Fibroblast of skin of back (primary cell): ENCODE measurements at places on chromosomes 6 and 20.

DNA sequence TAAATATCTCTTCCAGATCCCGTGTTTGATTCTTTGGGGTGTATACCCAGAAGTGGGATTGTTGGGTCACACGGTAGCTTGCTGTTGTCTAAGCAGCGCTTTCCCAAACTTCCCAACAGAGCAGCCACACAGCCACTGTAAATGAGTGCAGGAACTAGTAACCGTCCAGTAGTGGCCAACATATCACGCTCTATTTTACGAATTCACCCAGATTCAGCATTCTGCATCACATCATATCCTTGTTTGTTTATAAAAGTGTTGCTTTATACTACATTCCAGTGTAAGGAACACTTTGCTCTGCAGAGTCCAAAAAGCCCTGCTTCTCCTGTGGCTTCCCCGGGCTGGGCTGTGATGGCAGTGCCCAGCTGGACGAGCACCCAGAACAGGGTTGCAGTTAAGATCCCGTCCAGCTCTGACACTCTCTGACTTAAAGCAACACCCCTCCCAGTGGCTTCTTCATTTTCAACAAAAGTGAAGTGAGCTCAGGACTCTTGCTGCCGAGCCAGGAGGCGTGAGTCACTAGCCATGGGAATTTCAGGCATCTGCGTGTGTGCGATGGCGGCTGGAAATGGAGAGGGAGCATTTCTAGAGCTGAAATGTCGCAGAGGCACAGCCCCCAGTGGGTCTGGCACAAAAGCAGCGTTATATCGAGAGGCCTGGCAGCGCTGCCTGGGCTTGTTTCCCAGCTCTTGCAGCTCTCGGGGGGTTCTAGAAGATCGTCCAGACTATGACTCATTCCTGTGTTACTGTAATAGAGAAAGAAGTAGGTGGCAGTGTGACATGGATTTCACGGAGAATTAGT lies 216.3 kb upstream of the ECI2 start:
- DNase-seq = peak; percentile 98

DNA sequence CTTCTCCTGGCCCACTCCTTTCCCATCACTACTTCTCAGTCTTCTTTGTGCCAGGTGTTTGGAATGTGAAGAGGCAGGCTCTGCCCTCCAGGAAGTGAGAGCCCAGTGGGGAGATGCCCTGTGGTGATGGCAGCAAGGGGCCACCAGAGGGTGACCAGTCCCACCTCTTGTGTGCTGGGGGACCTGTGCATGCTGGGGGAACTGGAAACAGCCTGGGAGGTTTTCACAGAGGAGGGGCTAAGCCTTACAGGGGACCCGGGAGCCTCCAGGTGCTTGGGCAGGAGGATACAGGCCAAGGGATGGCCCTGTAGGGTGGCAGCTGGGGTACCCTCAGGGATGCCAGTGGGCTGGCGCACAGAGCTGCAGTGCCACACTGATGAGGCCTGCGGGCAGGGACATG lies 72.3 kb downstream of the RAMACL start:
- no peak for DNase-seq

DNA sequence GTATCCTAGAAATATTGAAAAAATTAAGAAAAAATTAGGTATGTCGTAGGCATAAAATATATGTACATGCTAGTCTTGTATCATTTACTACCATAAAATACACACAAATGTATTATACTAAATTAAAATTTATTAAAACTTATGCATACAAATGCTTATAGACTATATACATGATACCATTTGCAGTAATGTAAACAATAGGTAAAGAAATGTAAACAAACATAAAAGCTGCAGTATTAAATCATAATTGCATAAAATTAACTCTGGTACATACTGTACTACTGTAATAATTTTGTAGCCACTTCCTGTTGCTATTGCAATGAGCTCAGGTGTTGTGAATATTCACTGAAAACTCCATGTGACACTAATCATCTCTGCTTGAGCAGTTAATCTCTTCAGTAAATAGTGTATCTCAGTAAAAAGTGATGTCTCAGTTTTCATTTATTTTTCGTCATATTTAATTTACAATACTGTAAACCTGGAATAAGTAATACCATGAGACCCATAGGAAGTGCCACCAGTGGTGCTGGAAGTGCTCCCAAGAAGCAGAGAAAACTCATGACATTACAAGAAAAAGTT lies 29.3 kb downstream of the RALGAPB start:
- DNase-seq = no peak

DNA sequence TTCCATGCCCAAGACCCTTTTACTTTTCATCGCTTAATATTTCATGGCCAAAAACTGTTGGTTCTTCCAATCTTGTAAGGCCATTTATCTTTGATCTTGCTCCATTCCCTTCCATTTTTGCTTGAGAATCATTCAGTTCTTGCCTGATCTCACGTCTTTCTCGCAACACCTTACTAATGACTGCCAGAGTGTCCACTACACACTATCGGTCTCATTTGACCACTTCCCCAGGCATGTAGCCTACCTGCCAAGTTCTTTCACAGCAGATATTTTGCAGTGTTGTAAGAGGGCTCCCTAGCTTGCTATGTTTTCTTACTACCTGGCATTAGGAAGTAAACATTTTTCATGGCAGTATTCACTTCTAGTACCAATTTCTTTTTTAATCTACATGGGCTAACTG lies 248.0 kb downstream of the ESR1 start:
- no peak for DNase-seq

GRCh38 chr6:10598084-10598960 lies 77.2 kb downstream of the GCNT2 start:
- no peak for DNase-seq

- DNase-seq = no peak
These were observed 99.8 kb upstream of the PLEKHG1 start for GRCh38 chr6:150499882-150500312.

- DNase-seq = no peak
These were observed at the start of gene RIN2 for GRCh38 chr20:19758133-19758500. Gene RIN2 (plus strand): TSS chr20:19758258. CDS start chr20:19889602, 131,344 bp downstream.

DNA sequence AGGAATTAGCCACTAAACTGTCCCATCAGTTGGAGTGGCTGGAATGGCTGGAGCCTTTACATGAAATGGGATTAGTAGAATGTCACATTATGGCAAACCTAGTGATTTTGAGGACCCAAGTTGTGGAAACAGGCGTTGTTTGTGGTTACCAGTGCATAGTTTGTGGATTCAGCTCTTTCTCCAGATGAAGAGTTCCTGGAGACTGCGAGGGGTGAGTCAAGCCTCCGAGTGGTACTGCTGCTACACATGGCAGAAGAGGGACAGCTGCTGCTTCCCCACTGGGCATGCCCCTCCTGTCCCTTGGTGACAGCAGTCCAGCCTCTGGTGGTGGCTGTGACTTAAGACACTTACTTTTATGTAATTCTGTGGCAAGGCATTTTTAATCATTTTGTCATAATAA lies 94.2 kb upstream of the SCP2D1 start:
- DNase-seq = peak; percentile 61

- no peak for DNase-seq
These were observed 27.0 kb upstream of the SLA2 start for GRCh38 chr20:36672991-36673390.

DNA sequence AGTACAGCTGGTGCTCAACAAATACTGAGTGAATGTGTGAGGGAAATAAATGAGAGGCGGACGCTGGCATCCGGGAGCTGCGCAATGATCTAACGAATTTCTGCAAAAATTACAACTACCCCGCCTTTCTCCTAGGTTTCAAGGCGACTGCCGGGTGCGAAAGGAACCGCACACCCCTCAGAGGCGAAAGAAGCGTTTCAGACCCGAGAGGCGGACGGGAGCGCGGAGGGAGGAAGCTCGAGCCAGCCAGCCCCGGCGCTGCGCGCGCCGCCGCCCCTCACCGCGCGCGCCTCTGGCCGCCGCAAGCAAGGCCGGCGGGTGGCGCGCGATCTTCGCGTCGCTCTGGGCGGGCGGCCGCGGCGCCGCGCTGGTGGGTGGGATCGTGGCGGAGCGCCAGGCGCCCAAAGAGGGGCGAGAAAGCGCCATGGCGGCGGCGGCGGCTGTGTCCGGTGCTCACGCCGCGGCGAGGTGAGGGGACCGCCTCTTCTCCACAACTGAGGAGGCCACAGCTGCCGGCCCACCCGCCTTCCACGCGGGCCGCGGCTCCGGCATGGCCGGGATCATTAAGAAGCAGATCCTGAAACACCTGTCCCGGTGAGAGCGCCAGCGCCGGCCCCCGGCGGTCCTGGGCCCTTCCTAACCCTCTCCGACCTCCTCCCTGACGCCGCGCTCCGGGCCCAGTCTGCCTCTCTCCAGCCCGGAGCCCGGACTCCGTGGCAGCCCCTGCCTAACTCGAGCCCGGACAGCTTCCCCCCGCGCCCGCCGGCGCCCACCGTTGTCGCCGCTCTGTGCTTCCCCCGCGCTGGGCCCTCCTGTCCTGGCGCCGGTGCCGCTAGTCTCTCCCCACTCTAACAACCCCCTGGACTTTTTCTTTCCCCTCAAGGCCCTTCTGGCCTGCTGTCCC lies at the start of gene BLTP3A:
Gene BLTP3A (plus strand): TSS at position 383 of the 904 bp plus-strand sequence. CDS start 168 bp downstream, at position 551.
- peak; percentile 75 for DNase-seq

- no peak for DNase-seq
These were observed 71.0 kb upstream of the MARCKS start for GRCh38 chr6:113786168-113786567.

DNA sequence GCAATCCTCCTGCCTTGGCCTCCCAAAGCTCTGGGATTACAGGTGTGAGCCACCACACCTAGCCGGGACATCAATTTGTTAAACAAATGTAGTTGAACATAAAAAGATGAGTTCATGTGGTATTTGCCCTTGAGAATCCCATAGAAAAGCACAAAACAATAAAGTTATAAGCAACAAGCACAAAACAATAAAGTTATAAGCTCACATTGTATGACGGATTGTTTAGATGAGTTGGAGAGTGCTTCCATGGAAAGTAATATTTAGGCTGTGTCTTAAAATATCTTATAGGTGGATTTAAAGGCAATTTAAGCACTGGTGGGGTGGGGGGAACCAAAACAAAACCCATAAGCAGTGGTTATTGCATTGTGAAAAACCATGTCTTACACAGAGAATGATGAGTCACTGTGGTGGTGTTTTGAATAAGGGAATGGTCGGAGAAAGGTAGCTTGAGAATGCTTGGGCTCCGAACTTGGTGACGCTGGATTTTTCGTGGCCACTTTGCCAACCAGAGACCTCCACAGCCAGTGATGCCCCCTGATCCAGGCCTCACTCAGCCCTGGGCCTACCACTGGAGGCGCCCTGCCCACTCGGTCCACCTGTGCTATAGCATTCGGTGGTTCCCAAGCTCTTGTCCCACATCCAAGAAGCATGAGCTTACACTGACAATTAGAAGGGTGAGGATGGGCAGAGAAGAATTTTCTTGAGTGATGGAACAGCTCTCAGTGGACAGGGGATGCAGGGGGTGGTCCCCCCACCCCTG lies 256.0 kb downstream of the CDKAL1 start:
- DNase-seq = no peak

DNA sequence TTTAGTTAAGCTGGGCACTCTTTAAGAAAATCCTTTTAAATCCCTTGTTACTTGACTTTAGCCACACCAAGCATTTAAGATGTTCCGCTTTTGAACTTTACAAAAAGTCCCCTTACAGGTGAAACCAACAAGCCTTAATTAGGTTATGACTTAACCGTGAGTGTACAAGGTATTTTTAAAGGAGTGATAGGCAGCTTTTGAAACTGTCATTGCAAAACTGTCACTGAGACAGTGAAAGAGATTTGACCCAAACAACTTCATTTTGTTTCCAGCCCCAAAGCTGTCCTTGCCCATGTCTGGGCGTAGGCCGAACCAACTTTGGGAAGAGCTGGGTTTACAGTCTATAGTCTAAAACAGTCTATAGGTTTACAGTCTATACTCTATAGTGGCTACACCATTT lies 305.4 kb downstream of the FARS2 start:
- DNase-seq = no peak

DNA sequence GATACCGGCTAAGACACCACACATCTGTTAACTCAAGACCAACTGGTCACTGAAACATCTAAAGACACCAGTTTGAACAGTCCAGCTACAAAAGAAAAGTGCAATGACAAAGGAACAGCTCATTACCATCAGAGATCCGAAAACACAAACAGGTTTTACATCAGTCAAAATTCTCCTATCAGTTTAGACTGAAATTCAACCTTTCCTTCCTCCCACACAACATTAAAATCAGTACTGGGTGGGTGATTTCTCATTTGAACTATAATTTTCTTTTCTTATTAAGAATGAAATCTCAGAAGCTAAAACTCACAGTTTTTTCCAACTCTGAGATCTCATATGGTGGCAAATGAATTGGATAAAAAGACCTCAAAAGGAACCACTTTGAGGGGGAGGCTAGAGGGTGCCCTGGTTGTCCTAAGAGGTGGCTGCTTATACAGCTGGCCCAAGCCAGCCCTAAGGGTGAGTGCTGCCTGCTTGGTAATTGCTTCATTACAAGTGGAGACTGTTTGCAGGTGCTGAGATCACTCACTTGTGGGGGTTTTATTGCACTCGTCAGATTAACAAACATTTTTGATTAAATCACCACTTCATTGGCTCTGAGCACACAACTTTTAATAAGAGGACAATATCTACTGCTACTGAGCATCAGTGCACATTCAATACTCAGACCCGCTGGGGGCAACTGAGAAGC lies 4.3 kb downstream of the CCDC167 start:
- DNase-seq = no peak

- peak; percentile 18 for DNase-seq
These were observed 118.3 kb downstream of the SLC23A2 start for GRCh38 chr20:4883051-4883450.

DNA sequence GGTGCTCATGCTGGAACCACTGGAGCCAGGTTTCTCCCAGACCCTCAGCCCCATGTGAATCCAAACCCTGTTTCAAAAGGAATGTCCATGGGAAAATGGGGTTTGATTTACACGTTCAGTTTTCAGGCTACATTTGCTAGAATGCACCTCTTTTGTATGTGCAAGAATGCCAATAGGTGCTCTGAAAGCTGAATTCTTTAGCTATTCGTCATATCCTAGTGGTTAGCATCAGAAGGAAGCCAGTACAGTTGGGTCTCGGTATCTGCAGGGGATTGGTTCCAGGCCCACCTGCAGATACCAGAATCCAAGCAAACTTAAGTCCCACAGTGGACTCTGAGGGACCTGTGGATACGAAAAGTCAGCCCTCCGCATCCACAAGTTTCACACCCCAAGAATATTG lies 93.4 kb downstream of the UST start:
- DNase-seq = no peak

DNA sequence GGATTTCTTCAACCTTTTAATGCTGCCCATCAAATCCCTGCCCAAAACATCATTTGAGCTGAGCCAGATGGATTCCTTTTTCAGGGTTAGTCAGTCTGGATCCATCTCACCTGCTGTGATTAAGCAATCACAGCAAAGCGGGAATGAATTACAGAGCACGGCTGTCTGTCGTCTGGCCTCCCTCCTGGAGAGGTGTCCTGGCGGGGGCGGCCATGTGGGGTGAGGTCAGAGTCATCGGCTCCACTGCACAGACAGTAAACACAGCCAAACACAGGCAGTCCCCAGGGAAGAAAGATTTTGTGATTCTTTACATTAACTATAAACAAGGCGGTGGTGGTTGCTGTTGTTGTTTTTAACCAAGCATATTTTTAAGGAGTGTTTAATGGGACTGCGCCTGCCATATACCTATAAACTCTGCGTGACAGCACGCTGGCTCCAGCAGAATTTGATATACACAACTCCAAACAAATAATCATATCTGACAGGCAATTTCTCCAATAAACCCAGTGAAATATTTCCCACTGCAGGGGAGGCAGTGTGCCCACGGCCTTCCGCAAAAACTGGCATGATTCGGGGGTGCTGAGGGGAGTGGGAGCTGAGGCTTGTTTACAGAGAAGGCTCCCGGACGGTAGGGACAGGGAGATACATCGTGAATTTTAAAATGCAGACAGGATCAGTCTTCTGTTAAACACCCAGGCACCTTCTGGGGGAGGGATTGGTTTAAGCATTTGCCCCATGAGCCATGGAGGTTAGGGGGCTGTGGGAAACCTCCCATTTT lies 232.0 kb upstream of the PMEPA1 start:
- no peak for DNase-seq

GRCh38 chr6:112362027-112362795 lies 15.1 kb downstream of the RFPL4B start:
- DNase-seq = no peak
